NCI-H1092 (cell line): ENCODE measurements at places on chromosomes 1 and 21.

DNA sequence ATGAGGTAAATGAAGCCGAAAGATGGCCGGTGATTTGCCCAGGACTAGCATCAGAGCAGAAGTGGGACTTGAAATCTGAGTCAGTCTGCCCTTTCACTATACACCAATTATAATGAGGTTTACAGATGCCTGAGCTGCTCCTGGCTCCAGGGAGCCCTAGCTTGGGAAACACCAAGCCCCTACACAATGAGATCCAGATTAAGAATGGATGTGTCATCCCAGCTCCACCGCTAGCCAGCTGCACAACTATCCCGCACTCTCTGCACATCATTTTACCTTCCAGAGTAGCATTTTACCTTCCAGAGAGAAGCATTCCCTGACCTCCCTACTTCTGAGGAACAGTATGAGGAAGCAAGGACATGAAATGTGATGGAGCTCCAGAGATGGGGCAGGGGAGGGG is 27.0 kb downstream of the SERTAD4 start:
- DNase-seq, result no peak

- DNase-seq, result no peak
These were observed 138.6 kb downstream of the NRIP1 start for GRCh38 chr21:14926186-14926585.

GRCh38 chr1:150805899-150806298 is 2.2 kb downstream of the CTSK start:
- DNase-seq, result no peak

DNA sequence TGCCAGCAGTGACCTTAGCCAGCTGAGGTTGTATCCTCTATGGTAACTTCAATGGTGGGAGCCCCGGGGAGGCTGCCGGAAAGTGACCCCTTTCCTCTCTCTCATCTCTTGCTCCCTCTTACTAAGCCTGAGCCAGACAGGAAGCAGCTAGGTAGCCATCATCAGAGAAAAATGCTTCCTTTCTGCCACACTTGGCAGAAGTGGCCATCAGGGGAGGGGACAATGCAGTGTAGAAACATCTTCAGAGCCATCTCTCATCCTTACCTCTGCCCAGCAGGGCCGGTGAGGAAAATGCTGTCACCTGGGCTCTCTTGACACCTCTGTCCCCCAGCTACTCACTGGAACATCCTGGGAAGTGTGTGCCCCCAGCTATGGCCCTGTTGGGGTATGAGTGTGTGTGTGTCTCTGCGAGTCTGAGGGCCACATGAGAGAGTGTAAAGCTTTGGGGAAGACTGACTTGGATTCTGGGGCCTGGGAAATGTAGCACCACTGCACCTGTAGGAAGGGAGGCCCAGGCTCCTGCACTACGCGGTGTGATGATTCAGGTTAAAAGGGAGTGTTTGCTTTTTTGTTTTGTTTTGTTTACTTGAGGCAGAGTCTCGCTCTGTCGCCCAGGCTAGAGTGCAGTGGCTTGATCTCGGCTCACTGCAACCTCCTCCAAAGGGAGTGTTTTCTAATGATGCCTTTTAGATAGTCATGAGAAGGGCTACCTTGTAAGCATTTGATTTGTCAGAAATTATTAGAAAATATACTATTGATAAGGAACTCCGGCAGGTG is 48.7 kb upstream of the CNTN2 start:
- DNase-seq, result no peak

GRCh38 chr1:238710697-238711096 is 675.7 kb upstream of the CHRM3 start:
- no peak for DNase-seq

- no peak for DNase-seq
These were observed 6.7 kb downstream of the TRIM45 start for GRCh38 chr1:117114877-117115276.

DNA sequence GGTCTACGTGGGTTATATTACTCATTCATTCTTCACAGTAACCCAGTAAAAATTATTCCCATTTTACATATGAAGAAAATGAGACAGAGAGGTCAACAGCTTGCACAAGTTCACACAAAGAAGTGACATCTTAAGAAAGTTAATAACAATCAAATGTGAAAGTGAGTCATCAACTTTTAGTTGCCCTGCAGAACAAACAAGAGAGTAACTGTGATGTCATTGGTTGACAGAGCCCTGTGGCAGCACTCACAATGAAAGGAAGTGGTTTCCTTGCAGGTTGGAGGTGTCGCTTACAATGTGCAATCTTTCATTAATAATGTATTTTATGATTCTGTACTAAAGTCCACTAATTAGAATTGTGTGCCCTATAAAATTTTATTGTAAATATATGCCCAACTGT is 369.6 kb downstream of the RYR2 start:
- no peak for DNase-seq

- DNase-seq, result no peak
These were observed 462.7 kb upstream of the PKN2 start for GRCh38 chr1:88221411-88221810.
